Neural progenitor cell (in vitro differentiated cells): ENCODE measurements at places on chromosomes 3 and 15. TPM values are rescaled to one million over a fixed set of nuclear protein-coding genes. Genes with fewer than 3 reads are reported as not detected.

Gene IGF1R
- 23.5 and 40.4 TPM in 2 replicates for total RNA-seq

- no peak for DNase-seq
- no peaks in the 10 kb centered on the region for H3K4me1 ChIP-seq
- no peak within 1 kb of the TSS for H3K27ac ChIP-seq
- H3K4me3 ChIP-seq: no peak within 1 kb of the TSS
- no peaks in the 10 kb centered on the region for H3K36me3 ChIP-seq
Observed at GRCh38 chr3:108822123-108822897, at the start of gene TRAT1. TRAT1 (plus strand) TSS chr3:108822786; CDS start chr3:108822928, 142 bp downstream.

Gene CCDC54
- not detected in 2 replicates for total RNA-seq

DNA sequence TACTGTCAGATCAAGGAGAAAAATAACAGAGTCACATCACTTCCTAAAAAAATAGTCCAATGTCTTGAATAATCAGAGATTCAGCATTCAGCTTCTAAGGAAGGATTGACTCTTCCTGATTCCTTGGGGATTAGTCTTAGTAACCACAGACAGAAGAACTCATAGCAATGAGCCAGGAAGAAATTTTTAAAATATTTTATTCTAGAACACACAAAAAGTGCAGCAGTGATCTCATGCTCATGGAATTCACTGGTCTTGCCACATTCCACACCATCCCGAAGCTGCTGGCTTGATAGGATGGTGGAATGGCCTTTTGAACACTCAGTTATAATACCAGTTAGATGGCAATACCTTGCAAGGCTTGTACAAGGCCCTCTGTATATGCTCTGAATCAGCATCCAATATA lies 43.0 kb upstream of the ABI3BP start:
- no peaks in the 10 kb centered on the region for H3K36me3 ChIP-seq
- H3K4me1 ChIP-seq: no peaks in the 10 kb centered on the region
- no peak overlapping the region for H3K4me3 ChIP-seq

- no peak overlapping the region for H3K27ac ChIP-seq
- H3K4me3 ChIP-seq: no peak overlapping the region
- DNase-seq: no peak
- no peaks in the 10 kb centered on the region for H3K36me3 ChIP-seq
- H3K27me3 ChIP-seq: no peaks in the 10 kb centered on the region
- H3K4me1 ChIP-seq: no peaks in the 10 kb centered on the region
Observed at GRCh38 chr3:17320266-17320665, 422.2 kb downstream of the TBC1D5 start.

DNA sequence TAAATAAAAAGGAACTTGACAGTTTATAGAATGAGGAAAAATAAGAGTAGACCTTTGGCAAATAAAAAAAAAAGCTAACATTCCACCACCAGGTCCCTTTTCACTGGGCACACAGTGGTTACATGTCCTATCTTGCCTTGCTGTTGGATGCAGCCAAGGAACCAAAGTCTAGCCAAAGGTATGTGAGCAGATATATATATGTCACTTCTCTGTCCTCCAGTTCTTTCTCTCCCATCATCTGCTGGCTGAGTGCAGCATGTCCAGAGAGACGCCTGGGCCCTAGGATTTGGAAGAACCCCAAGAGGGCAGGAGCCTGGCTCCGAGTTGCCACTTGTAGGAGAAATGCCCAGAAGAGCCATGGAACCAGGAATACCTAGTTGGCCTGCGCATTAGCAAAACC lies 104.7 kb downstream of the SERPINI1 start:
- no peak overlapping the region for H3K4me3 ChIP-seq
- H3K36me3 ChIP-seq: no peaks in the 10 kb centered on the region
- no peaks in the 10 kb centered on the region for H3K27me3 ChIP-seq
- no peak for DNase-seq
- H3K27ac ChIP-seq: no peak overlapping the region
- H3K4me1 ChIP-seq: no peaks in the 10 kb centered on the region

DNA sequence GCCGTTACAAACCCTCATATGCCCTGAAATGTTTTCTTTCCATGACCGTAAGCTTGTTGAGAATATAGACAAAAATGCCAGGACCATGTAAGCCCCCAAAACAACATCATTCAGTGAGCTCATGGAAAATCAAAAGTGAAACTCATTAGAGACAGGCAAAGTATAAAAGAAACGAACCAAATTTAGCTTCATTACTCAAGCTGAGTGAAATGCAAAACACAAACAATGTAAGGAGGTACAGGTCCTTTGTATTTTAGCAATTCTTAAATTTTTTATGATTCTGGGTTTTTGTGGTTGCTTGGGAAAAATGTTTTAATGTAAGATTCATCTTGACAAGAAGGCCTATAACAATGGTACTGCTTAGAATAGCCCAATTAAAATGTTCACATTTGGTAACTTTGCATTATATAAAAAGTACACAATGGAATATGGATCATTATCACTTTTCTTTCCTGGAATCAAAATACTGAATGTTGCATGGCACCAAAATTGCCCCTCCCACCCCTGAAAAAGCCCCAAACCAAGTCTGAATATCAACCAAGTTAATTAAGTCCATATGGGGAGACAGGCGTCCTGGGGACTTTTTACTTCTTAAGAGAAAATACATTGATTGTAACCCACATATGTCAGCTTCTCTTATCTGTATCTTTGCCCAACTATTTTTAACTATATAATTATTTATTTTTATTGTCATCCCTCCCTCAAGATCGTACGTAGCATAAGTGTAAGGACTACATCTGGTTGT lies 247.7 kb upstream of the CDIN1 start:
- no peak overlapping the region for H3K27ac ChIP-seq
- H3K27me3 ChIP-seq: no peaks in the 10 kb centered on the region
- DNase-seq: no peak
- H3K4me1 ChIP-seq: peaks cover 5% of the 10 kb centered on the region

Gene FOXL2NB
- total RNA-seq: 0.09 TPM in 1 of 2 replicates, not detected in the other

DNA sequence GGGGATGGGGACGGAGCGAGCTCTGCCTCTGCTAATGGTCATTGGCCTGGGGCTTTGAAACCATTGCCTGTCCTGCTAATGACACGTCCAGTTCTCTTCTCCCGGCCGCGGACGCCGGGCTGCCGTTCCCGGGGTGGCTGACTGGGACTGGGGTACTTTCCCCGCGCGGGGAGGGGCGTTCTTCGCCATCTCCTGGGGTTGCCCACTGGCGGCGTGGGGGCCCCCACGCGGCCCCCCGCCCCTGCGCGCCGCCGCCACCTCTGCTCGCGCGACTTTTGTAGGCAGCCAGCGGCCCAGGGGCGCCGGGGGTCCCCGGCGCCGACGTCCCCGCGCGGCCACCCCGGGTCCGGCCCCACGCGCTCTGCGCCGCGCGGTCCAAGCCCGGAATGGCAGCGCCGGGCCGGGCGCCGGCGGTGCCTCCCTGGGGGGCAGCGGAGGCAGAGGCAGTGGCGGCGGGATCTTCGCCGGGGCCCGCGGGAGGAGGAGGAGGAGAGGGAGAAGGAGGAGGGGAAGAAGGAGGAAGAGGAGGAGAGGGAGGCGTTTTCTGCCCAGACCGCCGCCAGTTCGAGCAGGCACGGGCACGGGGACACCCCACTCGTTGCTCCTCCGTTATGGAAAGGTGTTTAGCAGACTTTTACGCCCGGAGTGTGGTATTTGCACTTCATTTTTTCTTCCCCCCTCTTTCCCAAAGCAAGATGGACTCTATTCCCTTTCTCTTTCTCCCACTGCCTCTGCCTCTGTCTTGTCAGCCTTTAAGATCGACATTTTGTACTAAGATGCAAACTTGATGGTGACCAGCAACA lies 2.3 kb downstream of the BBX start:
- H3K27ac ChIP-seq: no peak overlapping the region
- H3K4me1 ChIP-seq: peaks cover 5% of the 10 kb centered on the region
- no peaks in the 10 kb centered on the region for H3K27me3 ChIP-seq
- peak; percentile 76 for DNase-seq

GRCh38 chr3:22704166-22704565 lies 499.0 kb upstream of the UBE2E2 start:
- H3K27me3 ChIP-seq: no peaks in the 10 kb centered on the region
- no peak overlapping the region for H3K27ac ChIP-seq
- H3K36me3 ChIP-seq: no peaks in the 10 kb centered on the region
- peaks cover 20% of the 10 kb centered on the region for H3K4me1 ChIP-seq

Gene CCR8
- not detected in 2 replicates for total RNA-seq

Gene KIF9
- 4.2 and 6.4 TPM in 2 replicates for total RNA-seq

Gene RGMA
- 41.4 and 85.1 TPM in 2 replicates for total RNA-seq

DNA sequence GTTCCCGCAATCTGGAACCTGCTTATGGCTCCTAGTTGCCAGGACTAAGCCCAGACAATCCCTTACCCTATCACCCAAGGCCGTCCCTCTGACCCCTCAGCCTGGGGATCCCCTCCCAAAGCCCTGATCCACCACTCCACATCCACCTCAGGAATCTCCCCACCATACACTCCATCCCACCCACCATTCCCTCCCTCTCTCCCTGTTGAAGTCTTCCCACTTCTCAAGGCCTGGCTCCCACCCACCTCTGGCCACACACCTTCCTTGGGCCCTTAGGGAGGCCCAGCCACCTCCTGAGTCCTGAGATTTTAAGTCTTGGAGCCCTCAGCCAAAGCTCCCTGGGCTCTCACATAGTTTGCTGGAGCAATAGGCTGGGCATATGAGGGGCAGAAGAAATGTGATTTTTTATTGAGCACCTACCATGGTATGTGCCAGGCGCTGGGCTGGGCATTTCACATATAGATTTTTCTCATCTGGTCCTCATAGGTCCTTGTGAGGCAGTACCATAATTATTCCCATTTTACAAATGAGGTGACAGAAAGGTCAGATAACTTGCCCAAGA lies 48.1 kb downstream of the HCN4 start:
- H3K36me3 ChIP-seq: no peaks in the 10 kb centered on the region
- DNase-seq: no peak
- H3K27me3 ChIP-seq: no peaks in the 10 kb centered on the region
- no peak overlapping the region for H3K4me3 ChIP-seq

DNA sequence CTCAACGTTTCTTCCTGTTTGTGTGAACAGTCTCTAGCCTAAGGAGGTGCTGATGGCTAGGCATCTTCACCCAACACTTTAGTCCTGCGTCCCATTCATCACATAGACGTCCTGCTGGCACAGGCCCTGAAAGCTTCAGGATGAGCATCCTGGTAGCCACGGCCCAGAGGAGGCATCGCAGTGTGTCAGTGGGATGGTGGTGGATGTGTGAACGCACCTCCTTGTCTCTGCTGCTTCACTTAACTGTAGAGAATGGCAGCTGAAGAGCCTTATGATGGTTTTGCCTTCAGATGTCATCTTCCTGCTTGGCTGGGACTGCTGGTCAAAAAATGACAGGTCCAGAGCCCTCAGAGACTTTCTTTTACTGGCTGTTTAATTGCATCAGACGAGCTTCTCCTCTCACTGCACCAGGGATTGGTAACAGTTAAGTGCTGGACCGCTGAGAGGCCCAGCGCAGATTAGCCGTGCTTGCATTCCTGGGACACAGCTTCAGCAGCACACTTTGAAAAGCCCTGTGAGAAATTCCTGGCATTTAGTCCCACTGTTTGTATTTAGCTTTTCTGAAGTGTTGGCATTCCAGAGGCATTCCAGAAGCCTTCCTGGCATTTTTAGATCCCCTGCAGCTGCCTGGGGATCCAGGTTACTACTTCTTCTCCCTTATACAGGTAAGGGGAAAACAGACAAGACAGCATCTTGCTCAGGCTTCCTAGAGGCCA lies 132.4 kb upstream of the PLXNA1 start:
- H3K36me3 ChIP-seq: no peaks in the 10 kb centered on the region
- H3K4me1 ChIP-seq: peaks cover 58% of the 10 kb centered on the region
- H3K4me3 ChIP-seq: no peak overlapping the region
- peak; percentile 94 for DNase-seq

Gene GP5
- total RNA-seq: 0.03 TPM in 1 of 2 replicates, not detected in the other

Gene NOX5
- total RNA-seq: not detected in 2 replicates

- no peaks in the 10 kb centered on the region for H3K36me3 ChIP-seq
- H3K4me3 ChIP-seq: no peak overlapping the region
- no peak overlapping the region for H3K27ac ChIP-seq
- H3K27me3 ChIP-seq: no peaks in the 10 kb centered on the region
- no peak for DNase-seq
- H3K4me1 ChIP-seq: no peaks in the 10 kb centered on the region
Observed at GRCh38 chr3:102544741-102545140, 109.9 kb downstream of the ZPLD1 start.

Gene CLDN11
- total RNA-seq: 1.6 and 2.0 TPM in 2 replicates

Gene HIGD1A
- 110 and 181 TPM in 2 replicates for total RNA-seq

DNA sequence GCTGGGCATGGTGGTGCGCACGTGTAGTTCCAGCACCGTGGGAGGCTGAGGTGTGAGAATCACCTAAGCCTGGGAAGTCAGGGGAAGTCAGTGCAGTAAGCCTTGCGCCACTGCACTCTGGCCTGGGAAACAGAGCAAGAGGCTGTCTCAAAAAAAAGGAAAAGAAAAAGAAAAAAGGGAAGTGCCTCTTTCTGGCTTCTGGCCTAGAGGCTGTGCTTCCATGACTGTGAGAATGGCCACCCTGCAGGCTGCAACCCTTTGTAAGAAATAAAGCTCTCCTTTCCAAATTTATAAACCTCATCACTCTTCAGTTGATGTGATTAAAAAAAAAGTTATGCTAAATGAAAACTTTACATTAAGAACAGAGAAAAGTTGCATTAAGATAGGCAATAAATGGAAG lies 774.3 kb downstream of the TUSC7 start:
- no peak overlapping the region for H3K4me3 ChIP-seq
- DNase-seq: no peak
- no peaks in the 10 kb centered on the region for H3K36me3 ChIP-seq

Gene SERPINI2
- total RNA-seq: not detected in 2 replicates

DNA sequence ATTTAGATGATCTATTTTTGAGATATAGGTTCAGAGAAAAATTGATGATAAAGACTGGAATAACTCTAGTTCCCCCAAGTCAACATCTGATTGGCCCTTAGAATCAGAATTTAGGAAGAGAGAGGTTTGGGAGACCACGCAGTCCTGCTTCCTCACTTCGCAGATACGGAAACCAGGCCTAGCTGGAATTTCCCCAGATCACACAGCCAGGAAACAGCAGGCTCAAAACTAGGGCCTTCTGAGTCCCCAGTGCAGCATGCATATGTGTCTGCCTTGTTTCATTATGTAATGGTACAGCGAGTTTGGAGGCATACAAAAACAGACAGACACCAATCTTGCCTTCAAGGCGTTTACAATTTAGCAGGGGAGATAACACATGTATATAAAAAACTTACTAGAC lies 177.1 kb upstream of the ICE2 start:
- peaks cover 27% of the 10 kb centered on the region for H3K4me1 ChIP-seq
- no peaks in the 10 kb centered on the region for H3K36me3 ChIP-seq
- no peak overlapping the region for H3K4me3 ChIP-seq
- H3K27ac ChIP-seq: no peak overlapping the region
- no peak for DNase-seq
- H3K27me3 ChIP-seq: no peaks in the 10 kb centered on the region

GRCh38 chr3:193896419-193896818 lies 239.5 kb upstream of the HES1 start:
- no peak for DNase-seq
- no peak overlapping the region for H3K27ac ChIP-seq
- no peaks in the 10 kb centered on the region for H3K36me3 ChIP-seq
- H3K27me3 ChIP-seq: no peaks in the 10 kb centered on the region
- H3K4me3 ChIP-seq: no peak overlapping the region

Gene NME9
- total RNA-seq: 1.1 and 2.2 TPM in 2 replicates

DNA sequence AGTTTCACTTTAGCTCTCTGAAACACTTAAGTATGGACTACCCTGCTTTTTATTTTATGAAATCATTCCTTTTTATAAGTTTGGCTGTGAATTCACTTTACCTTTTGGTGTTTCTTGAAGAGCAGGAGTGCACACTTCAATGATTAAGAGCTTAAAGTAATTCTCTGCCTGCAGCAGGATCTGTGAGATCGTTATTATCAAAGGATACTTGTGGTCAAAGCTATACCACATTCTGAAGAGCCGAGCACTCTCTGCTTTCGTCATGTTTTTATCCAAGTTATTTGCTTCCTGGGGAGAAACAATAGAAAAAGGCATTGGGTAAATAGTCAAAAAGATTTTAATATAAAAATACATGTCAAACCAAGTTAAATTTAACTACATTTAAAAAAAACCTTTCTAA lies 243.7 kb downstream of the CHST2 start:
- no peak overlapping the region for H3K4me3 ChIP-seq
- no peak for DNase-seq
- H3K27me3 ChIP-seq: no peaks in the 10 kb centered on the region
- H3K36me3 ChIP-seq: no peaks in the 10 kb centered on the region
- H3K4me1 ChIP-seq: peaks cover 28% of the 10 kb centered on the region
- H3K27ac ChIP-seq: peak overlapping the region; percentile 75
